ENCODE measurements at places on chromosomes 16 and 17.

GRCh38 chr17:56887105-56887504 is 26.7 kb downstream of the TRIM25 start:
- no peak for DNase-seq

- DNase-seq: no peak
These were observed 221.0 kb upstream of the CDH13 start for GRCh38 chr16:82405736-82406135.

DNA sequence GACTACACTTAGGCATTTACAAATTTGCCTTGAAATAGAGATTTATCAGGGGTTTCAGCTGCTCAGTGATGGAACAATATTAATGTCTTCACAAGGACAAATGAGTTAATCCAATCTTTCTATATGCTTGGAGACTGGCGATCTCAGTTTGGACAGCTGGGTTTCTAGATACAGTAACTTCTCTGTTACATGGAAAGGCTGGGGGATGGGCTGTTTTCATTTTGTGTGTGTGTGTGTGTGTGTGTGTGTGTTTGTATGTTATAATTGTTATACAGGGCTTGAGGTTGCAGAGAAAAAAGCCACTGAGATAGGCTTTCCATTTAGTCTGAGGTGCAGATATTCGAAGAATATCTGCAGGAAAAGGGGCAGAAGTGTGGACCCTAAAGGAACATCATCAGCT is 359.3 kb upstream of the SALL1 start:
- DNase-seq: no peak

GRCh38 chr16:13939821-13940220 is 19.9 kb downstream of the ERCC4 start:
- DNase-seq: no peak

- DNase-seq: no peak
These were observed 187.7 kb downstream of the MAF start for GRCh38 chr16:79412783-79413225.

DNA sequence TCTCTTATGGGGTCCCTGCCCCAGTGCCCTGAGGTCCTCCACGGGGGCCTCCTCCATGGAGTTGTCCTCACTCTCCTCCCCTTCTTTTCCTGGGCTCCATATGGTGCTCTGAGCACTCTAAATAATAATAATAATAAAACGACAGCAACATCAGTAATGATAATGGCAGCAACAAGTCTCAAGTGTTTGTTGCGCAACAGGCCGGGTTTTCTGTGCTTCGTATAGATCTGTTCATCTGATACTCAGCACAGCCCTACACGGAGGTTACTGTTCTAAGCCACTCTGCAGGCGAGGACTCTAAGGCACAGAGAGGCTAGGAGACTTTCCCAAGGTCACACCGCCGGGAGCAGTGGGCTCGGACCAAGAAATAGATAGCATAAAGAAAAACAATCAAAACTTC is 13.7 kb downstream of the CIBAR2 start:
- DNase-seq: no peak

DNA sequence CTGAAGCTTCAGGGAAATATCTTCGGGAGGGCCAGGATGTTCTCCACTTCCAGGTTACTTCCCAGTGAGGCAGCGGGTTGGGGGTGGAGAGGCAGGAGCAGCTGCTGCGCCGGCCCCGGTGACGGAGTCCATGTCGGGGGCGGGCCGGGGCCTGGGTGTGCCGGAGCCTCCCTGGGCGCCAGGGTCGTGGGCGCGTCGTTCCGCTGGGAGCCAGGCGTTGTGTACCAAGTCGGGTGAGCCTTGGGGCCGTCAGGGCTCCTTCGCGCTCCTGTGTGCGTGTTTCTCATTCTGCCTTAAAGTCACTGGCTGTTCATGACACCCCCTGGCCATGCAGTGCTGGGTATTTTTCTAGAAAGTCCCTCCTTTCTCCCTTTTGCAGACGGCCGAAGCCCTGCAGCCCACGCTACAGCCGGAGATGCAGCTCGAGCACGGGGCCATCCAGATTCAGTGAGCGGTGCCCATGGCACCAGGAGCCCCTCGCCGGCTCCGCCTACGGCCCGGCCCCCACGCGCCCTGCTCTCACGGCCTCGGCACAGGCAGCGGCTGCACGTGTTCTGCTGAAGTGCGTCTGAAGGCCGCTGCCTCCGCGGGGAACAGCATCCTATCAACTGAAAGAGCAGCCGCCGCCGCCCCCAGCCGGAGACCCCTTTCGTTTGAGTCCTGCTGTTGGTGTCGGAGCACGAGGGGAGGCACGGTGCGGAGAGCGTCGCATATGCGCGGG is 125.1 kb downstream of the BANP start:
- no peak for DNase-seq

GRCh38 chr17:81075307-81075706 is 40.4 kb downstream of the BAIAP2 start:
- no peak for DNase-seq

DNA sequence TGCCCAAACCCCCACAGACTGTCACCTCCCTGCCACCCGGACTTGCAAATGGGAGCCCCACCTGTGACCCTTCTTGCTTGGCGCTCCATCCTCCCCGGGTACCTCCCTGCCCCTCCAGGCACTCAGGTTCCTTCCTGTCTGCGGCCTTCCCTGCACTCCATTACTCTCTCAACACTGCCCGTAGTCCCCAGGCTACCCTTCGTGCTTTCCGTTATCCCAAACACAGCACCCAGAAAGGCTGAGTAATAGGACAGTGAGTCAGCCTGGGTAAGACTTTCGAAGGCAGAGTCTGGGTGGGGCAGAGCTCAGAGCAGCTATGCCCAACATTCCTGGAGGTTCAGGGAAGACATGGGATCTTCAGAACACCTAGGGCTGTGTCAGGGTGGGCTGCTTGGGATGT is 16.6 kb upstream of the C16orf74 start:
- DNase-seq: peak; percentile 86

DNA sequence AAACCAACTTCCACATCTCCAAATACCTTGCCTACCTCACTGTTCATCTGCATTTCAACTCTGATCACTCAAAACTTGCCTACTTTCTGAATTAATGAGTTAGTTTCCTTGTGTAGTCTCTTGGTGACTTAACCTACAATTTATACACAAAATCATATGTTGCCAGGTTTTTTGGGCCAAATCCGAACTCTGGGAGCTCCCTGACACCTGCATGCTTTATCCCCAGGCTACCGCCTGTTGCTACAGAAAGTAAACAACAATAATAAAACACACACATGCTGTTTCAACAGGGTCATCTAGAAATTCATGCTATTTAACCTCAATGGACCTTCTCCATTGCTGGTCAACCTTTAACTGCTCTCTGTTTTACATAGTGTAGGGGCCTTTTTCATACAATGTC is 104.5 kb upstream of the AXIN2 start:
- no peak for DNase-seq

DNA sequence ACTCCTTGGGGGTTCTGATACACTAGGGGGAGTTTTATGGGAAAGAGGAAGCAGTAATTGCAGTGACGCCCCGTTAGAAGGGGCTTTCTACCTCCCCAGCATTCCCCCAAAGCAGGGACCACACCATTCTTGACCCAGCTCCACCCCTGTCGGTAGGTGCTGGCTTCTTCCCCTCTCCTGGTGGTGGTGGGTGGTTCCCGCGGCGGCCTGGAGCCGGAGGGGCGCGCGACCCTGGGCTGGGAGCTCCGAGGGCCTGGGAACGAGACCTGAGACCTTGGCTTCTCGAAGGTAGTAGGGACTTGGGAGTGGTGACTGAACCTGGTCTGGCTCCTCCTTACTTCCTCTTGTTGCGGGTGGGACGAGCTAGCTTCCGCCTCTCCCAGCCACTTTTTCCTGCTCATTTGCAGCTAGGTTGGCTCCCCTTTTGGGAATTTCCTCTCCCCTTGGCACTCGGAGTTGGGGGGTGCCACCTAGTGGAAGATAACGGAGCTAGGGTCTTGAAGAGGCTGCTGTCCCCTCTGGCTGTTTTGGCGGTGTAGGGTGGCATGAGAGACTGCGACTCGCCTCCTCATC is 438 bp downstream of the GRN start:
- peak; percentile 64 for DNase-seq

GRCh38 chr17:21043296-21044232 is 753 bp upstream of the USP22 start:
- peak; percentile 99 for DNase-seq

DNA sequence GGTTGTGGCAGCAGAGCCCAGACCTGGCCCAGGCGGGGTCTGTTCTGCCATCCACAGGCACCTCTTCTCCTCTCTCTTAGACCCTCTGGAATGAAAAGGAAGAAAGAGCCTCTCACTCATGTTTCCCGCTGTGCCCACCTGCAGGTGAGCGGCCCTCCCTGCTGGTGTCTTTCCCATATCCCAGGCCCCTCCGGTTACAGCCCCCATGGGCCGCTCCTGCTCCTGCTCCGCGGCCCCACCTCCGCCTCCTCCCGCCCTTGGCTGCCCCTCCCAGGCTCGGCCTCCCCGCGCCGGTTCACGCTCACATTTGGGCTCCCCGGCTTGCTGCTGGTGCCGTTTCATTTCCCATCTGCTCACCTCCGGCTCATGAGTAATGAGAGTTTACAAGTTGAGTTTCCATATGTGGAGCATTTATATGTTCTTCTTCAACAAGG is 98.7 kb upstream of the SDK2 start:
- no peak for DNase-seq

DNA sequence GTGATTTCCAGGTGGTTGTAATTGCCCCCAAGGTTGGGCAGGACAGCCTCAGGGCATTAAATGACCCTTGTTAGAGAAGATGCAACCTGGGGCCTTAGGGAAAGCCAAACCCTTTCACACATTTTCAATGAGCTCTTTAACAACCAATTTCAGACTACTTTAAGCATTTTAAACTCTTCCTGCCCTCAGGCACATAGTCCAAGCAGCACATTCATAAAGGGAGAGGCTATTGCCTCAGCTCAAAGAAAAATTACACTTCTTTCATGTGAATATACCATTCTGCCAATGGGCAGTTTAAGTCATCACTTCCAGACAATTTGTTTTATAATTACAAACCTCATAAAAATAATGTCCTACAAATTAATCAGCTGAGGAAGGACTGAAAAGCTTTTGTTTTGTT is 544.5 kb downstream of the NPIPA7 start:
- DNase-seq: no peak

DNA sequence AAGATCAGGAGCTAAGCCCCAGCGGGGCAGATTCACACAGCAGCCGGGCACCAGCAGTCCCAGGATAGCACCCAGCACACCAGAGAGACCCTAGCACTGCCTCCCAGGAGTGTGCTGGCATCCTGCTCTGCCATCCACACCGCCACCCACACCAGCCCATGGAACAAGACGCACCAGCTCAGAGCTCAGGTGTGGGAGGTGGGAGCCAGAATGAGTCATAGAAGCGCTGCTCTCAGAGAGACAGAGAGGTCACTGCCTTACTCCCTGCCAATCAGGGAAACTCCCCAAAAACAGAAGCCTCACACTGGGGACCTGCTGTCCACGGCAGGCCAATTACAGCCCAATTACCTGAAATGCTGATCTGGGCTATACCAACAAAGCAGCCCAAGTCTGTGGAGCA is 64.9 kb downstream of the CDYL2 start:
- DNase-seq: no peak

DNA sequence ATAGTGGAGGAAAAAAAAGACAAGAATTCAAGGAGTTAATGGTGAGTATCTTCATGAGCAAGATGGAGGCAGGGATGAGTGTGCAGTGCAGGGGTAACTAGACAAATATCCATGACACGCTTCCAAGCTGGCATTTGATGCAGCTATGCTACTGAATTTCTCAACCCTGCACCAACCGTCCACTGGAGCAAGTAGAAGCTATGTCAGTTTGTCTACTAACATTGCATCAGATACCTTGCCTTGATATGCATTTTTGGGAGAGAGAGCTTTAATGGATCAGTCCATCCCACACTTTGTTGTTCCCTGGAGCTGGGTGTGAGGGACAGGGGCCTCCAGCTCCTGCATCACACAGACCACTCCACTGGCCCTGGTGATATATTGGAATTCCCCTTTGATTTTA is 16.4 kb downstream of the CCL11 start:
- DNase-seq: peak; percentile 65

DNA sequence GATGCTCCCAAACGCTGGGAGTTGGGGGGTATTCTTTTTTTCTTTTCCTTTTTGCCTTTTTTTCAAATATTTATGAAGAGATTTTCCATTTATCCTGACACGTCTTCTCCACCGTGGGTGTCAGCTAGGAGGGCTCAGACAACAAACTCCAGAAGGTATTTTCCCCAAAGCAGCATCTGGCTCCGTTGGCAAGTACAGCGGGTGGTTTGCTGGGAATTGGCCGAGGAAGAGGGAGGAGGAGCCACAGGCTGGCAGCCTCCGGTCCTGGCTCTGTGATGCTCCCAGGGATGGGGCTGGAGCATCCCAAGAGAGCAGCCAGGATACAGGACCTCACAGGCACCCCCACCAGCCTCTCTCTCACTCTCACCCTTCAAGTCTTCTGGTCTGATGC is 10.9 kb upstream of the CACNG4 start:
- DNase-seq: no peak
